Breast epithelium (tissue), 4 donors: ENCODE measurements at places on chromosomes 5 and 9. TPM values are rescaled to one million over a fixed set of nuclear protein-coding genes. Genes with fewer than 3 reads are reported as not detected.

Gene GDF9
- 0.33 TPM for total RNA-seq

Gene CCDC180
- total RNA-seq = 10.6 TPM

Gene LIX1
- not detected for total RNA-seq

GRCh38 chr5:135437422-135437795 lies 9.7 kb downstream of the DCANP1 start:
- DNase-seq = peak; percentile 16

- DNase-seq = no peak
Measured at GRCh38 chr9:107614765-107615164, 125.2 kb upstream of the KLF4 start.
